Left colon (tissue), 2 donors: ENCODE measurements at places on chromosomes 2 and 18. TPM values are rescaled to one million over a fixed set of nuclear protein-coding genes. Genes with fewer than 3 reads are reported as not detected.

SIGLEC15 gene
- total RNA-seq, result 0.21 TPM

- DNase-seq, result no peak
These were observed 76.4 kb upstream of the MGAT5 start for GRCh38 chr2:134177351-134177931.

- no peak for DNase-seq
These were observed 294.5 kb downstream of the PLCL1 start for GRCh38 chr2:198098918-198099317.

GRCh38 chr2:23302591-23302990 is 82.4 kb upstream of the KLHL29 start:
- DNase-seq, result no peak

DNA sequence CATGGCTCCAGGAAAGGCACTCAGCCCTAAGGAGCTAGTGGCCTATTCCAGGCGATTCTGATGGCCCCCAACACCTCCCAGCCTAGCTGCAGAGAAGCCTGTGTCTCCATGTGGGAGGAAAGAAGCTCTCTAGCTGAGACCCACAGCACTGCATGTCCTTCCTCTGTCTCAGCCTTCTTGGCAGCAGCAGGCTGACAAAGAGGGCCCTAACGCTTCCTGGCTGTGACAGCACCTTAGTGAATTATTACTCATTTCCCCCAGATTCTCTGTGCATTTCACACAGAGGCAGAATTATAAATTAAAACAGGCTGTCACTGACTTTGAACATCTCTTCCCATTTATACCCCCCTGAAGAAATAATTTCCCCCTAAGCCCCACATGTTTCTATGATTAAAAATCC is 206.8 kb downstream of the CLIP4 start:
- DNase-seq, result no peak

DNA sequence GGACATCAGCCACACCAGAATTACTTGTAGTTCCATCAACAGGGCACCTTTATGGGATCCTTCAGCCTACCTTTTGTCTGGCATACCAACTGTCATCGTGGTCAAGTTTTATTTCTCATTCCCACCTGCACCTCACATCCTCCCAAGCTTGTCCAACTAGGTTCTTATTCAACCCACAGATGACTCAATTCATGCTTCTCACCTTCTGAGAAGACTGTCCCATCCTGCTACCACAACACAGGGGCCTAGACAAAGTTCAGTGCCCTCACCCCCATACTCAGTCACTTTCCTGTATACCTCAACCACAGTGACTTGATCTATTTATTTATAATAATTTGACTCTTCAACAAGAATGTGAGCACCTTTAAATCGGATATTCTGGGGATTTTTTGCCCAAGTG is 114.4 kb upstream of the ACVR1C start:
- no peak for DNase-seq
